NCI-H510A treated with DMSO at 0.1 percent for 48 hours (cell line): ENCODE measurements at places on chromosomes 16 and 17.
A peak's percentile ranks its signal among the peaks of the same experiment; 100 is the strongest.

DNA sequence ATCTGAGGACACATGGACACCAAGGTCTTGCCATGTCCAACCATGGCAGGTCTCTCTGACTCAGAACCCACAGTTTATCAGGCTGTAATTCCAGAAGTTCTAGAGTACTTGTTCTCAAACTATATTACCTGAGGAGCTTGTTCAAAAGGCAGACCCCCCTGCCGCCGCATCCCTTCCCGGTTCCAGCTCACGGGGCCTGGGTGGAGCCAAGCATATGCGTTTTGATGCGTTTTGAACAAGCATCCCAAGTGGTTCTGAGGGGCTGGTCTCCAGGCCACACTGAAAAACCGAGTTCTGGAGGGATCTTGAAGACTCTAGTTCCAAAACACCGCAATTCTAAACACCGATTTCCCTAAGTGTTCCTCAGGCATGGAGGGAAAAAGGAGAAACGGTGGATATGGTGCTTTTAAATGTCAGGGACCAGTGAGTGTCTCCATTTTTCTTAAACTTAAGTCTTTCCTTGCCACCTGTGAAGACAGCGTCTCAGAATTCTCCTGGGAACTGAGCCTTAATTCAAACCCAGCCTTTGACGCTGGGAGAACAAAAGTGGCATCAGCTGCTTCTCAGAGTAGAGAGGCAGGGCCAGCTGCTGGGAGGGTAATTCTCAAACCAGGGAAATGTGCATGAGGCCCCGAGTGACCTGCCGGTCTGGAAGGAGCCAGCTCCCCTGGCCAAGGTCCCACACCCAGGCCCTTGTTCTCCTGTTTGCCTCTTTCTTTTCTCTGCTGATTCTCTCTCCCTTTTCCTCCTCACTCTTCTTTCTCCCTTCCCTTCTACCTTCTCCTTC is 84.4 kb upstream of the PLCG2 start:
- no peak for DNase-seq

- no peak for DNase-seq
These were observed 81.4 kb downstream of the XYLT1 start for GRCh38 chr16:17389384-17389783.

DNA sequence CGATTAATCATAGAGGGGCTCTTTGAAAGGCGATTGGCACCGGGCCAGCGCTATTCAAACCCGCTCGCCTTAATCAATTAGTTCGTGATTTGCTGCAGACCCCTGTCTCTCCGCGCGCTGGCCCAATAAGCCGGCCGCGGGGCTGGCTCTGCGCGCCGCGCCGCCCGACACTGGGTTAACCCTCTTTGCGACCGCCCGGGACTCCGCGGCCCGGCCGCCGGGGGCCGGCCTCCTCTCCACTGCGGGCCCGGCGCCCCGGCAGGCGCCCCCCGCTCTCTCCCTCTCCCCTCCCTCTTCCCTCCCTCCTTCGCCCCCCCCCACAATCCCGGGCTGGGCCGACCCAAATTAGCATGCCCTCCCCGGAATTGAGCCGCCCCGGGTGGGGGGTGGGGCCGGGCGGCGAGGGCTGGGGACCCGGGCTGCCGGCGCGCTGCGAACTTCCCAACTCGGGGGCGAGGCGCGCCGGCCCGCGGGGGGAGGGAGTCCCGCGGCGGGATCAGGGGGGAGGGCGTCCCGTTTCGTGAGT is 428 bp upstream of the SALL1 start:
- peak; percentile 72 for DNase-seq

DNA sequence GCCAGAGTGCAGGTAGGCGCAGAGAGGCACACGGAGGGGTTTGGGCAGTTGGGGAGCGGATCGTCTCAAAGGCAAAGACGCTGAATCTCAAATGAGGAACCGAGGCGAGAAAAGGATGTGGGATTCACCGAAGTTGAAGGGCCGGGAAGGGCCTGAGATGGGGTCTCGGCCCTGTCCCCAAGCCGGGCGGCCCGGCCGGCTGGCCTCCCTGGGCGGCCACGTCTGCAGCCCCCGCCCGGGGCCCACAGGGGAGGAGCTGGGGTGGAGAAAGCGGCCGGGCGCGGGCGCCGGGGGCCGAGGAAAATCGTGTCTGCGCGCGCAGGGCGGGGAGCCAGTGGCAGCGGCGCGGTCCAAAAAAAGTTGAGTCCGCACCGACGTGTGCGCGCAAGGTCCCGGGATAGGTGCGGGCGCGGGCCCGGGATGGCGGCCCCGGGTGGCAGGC is 458 bp downstream of the SLC12A4 start:
- DNase-seq: no peak

- peak; percentile 92 for DNase-seq
These were observed 22.1 kb downstream of the CRISPLD2 start for GRCh38 chr16:84841787-84842300.

DNA sequence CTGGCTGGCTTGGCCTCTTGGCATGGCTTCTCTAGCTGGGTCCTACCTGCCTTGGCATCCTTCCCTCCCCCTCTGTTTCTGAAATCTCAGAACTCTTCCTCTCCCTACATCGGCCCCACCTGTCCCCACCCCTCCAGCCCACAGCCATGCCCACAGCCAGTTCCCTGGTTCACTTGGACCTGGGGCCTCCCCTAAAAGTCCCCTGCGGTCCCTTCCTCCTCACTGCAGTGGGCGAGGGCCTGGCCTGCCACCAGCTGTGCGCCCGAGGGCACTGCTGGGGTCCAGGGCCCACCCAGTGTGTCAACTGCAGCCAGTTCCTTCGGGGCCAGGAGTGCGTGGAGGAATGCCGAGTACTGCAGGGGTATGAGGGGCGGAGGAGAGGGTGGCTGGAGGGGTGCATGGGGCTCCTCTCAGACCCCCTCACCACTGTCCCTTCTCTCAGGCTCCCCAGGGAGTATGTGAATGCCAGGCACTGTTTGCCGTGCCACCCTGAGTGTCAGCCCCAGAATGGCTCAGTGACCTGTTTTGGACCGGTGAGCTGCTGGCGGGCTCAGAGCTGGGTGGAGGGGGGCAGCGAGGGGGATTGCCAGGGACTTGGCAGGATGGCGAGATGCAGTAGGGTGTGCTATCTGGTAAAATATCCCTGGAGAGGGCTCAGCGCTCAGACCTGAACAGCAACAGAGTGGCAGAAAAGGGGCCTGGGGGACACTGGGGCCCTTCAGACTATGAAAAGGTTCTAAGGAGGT is 14.1 kb downstream of the MIEN1 start:
- no peak for DNase-seq

DNA sequence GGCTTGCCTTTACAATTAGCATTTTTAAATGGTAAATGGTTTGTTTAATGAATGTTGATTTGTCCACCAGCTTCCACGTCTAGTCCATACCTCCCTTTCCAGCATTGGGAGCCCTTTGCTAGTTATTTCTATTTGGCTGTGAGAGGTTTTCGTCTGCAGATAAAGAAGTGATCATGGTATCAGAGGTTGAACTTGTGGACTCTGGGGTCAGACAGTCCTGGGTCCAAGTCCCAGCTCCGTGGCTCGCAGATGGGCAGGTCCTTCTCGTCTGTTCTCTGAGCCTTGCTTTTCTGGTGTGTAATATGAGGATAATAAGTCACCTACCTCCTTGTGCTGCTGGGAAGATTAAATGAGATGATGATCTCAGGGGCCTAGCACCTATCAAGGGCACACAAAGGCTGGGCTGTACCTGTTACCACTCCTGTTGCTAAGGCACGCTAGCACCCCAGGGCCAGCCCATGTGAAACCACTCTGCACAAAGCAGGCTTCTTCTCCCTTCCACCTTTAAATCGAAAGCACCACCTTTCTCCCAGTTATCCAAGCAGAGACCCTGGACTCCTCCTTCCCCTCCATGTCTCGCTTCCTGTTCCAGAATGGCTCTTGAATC is 103.9 kb downstream of the GNAO1 start:
- no peak for DNase-seq

GRCh38 chr17:74192950-74193781 is 10.3 kb upstream of the RPL38 start:
- peak; percentile 88 for DNase-seq

GRCh38 chr16:67169642-67170167 is 633 bp upstream of the NOL3 start:
- peak; percentile 19 for DNase-seq
